ENCODE measurements at places on chromosomes 5 and 9.

DNA sequence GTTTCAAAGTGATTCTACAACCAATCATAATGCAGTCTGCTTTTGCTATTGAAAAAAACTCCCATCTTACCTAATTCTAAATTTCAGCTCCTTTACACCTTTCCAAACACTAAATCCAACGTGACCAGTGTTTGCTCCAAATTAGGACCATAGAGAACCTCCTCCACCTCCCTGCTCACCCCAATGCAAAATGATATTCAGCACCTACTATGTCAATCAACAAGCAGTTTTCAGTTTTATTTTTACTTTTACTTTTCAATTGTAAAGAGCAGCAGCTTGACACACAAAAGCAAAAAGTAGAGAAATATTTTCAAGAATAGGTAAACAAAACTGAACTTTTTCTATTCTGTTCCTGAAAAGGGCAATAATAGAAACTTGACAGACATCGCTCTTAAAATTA lies 3.4 kb downstream of the FAM13B start:
- DNase-seq: no peak

DNA sequence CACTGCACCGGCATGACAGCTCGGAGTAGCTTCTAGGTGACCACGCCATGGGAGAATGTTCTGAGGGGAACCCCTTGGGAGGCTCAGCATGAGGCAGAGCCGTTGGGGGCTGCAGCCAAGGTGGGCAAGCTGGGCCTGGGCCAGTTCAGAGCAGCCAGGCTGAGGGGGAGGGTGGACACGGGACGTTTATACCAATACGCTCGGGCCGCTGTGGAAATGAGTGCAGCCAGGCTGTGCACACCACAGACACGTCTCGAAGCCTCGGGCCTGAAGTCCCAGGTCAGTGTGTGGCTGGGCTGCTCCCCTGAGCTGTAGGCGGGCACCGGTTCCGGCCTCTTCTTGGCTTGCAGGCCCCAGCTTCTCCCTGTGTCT lies 28.9 kb upstream of the SLC12A7 start:
- DNase-seq: no peak

GRCh38 chr9:33623658-33624586 lies 99.9 kb downstream of the ANKRD18B start:
- DNase-seq: peak; percentile 64

DNA sequence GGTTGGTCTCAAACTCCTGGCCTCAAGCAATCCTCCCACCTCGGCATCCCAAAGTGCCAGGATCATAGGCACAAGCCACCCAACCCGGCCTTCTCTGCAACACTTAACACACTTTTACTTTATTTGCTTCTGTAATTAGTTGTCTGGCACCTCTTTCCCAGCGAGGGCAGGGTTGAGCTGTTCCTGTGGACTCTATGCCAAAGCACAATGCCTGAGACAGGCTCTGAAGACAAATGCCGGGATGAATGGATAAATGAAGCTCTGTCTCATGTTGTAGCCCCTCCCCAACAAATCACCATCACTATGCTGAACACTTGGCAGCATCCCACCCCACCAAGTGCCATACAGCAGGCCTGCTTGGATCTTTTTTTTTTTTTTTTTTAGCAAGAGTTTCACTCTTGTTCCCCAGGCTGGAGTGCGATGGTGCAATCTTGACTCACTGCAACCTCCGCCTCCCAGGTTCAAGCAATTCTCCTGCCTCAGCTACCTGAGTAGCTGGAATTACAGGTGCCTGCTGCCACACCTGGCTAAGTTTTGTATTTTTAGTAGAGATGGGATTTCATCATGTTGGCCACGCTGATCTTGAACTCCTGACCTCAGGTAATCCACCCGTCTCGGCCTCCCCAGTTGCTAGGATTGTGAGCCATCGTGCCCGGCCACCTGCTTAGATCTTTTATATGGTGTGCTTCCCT lies 21.3 kb downstream of the GPX3 start:
- no peak for DNase-seq

- no peak for DNase-seq
These were observed 163.5 kb downstream of the KDM4C start for GRCh38 chr9:6921315-6921714.

- peak; percentile 75 for DNase-seq
These were observed 21.5 kb downstream of the BTF3 start for GRCh38 chr5:73519531-73520283.

DNA sequence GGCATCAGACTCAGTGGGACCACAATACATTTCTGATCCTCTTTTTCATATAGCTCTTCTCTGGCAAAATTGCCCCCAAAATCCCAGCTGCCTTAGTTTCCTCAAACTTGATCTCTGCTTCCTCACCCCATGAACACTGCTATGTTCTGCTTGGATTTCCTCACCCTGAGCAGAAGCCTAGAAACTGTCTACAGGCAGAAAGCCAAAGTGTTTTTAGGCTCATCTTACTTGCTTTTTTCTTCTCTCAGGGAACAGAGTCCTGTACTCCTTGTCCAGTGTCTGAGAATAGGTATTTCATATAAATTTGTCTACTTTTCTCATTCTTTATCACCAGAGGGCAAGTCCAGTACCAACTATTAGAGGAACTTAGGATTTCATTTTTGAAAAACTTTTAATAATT lies 21.5 kb upstream of the UBAP1 start:
- no peak for DNase-seq

DNA sequence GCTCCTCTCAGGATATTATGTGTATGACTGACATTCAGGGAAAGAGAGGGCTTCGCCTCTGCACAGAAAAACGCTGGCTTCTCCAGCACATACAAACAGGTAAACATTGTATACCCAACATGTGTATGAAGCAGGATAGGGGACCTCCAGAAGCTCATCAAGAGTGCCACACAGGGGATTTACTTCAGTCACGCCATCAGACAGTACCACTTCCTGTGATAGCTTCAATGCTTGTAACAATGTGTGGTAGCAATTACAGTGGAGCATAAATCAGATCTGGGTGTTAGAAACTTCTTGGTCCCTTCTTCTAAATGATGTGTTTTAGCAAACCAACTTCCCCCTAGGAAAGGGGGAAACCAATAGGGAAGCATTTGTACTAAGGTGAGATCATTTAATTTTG lies 160.8 kb downstream of the TSSK1B start:
- DNase-seq: no peak

DNA sequence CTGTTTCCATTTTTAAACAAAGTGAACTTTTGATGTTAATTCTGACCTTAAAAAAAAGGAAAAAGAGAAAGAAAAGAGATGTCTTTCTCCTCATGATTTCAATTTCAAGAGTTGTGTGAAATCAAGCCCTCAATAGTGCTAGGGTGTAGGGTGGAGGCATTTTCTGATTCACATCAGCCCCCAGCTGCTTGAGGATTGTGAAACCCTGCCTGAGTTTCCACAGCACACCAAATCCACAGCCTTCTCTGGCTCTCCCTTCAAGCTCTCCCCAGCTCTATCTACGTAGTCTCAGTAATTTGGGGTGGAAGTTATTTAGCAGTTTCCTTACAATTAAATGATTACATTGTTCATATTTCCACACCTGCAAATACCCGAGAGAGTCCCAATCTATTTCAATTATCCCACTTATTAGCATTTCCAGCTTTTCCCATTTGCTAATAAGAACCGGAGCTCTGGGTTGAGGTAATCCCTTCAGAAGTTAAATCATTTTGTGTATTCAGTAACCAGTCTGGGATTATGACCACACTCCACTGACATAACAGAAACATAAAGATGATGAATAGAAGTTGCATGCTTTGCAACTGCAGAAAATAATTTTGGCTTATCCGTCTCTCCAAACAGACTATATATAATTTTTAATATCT lies 54.9 kb downstream of the MTX3 start:
- DNase-seq: no peak

DNA sequence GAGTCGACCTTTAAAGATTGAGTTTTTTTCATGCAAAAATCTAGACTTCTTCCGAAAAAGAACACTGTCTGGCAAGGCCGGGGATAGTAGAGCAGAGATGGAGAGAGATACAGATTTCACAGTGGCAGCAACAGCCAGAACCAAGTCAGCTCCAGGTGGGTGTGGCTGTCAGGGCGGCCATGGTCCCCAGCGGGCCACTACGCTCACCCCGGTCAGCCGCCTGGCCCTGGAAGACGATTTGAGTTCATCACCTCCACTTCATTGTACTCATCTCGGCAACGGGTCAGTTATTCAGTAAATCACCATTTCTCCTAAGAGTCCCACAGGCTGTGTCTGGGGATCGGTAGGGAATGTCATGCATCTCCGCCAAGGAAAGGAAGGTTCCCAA lies 53.0 kb downstream of the ZNF354C start:
- no peak for DNase-seq

DNA sequence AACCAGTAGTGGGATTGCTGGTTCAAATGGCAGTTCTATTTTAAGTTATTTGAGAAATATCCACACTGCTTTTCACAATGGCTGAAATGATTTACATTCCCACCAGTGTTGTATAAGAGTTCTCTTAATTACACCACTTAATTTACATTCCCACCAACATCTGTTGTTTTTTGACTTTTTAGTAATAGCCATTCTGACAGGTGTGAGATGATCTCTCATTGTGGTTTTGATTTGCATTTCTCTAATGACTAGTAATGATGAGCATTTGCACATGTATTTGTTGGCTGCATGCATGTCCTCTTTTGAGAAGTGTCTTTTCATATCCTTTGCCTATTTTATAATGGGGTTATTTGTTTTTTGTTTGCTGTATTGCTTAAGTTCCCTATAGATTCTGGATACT lies 688.3 kb downstream of the PRR16 start:
- no peak for DNase-seq

DNA sequence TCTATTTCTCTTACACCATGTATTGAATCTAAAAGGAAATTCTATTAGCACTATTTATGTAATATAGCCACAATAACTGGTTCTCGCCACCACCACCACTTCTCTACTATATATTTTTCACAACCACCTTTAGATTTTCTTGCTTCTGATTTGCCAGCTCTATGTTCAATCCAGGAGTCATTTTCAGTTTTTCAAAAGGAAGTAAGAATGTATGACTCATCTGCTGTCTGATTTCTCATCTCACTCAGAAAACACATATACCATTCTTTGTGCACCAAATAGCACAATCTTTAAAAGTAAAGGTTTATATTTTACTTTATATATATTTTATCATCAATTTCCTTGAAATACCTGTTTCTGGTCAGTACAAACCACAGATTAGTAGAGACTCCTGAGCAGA lies 1127.5 kb downstream of the TAF11L14 start:
- DNase-seq: no peak

DNA sequence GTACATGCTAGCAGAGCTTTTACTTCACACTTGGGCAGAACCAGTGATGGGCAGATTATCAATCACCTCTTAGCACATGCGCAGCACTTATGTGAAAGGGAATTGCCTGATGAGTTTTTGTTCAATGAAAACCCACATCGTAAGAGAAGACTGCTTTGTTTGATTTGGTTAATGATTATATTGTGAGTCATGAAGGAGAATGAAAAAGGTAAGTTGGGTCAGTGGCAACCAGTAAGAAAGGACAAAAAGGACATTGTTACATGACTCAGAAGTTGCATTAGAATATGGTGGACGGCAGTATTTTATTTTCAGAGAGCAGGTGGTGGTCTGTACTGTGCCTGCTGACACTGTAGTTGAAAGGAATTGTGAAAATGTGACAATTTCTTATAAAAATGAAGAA lies 127.4 kb downstream of the AOPEP start:
- DNase-seq: no peak

DNA sequence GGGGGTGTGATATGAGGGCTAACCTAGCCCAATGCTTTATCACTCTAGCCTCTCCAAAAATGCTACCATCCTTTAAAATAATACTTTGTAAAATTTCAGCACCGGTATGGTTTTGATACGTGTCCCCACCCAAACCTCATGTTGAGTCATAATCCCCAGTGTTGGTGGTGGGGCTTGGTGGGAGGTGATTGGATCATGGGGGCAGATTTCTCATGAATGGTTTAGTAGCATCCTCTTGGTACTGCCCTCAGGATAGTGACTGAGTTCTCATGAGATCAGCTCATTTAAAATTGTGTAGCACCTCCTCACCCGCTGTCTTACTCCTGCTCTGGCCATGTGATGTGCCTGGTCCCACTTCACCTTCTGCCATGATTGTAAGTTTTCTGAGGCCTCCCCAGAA lies 35.0 kb upstream of the ANKH start:
- DNase-seq: no peak

DNA sequence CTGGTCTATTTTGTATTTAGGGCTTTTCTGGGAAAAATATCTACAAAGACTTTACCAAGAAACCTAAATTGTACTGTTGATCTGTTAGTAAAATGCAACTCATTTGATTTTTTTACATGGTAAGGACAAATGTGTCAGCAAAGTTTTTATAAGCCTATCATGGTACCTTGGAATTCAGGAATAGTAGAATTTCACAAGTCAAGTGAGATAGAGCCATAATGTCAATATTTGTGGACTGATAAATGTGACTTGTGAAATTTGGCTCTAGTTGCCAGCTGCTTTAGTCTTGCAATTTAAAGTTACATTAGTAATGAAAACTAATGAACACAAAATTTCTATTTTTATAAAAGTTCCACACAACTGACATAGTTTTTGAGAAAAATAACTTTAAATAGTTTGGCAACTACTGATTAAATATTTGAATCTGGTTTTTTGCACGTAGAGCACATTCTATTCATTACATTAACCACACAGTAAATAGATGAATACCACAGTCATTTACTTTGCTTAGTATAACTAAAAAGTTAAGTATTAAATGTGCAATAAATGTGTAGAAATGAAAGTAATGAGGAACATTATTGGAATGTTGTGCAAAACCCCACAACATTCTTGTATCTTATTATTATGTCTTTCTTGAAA lies 41.2 kb upstream of the RIOK2 start:
- no peak for DNase-seq

GRCh38 chr5:143582176-143582575 lies 178.7 kb upstream of the NR3C1 start:
- no peak for DNase-seq

DNA sequence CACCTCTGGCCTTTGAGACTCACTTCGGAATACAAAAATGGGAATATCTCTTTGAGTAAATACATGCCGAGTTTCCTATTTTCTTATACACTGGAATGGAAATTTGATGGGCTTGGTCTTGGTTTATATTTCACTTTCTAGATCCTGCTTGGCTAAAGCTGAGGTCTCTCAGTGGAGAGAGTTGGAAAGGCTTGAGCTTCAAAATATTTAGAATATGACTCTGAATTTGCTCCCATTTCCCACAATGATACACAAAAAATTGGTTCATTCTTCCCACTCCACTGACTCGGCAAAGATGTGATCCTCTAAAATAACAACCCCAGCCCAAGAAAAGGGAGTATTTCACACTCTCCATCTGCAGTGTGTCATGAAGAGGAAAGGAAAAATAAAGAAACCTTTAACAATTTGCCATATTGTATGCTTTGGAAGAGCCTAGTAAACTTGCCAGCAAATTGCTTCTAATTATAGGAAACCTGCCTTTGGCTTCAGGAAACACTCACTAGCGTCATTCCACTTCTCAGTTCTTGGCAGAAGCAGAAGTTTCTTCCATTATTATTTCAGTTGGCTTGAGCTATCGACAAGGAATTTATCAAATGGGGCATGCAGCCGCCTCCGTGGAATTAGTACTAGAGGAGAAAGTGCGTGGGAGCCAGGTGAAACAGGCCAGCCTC lies 302.9 kb downstream of the NSG2 start:
- DNase-seq: no peak

- no peak for DNase-seq
These were observed 139.1 kb upstream of the ERCC6L2 start for GRCh38 chr9:95736370-95736769.

Measured in CD4-positive, alpha-beta T cell treated with Interleukin-6 at 100 ng/mL for 8 hours (primary cell).